Stimulated activated CD4-positive, alpha-beta T cell treated with anti-CD3 and anti-CD28 coated beads, TNF-alpha, amount 100 ng/mL, for 1 hour (primary cell): ENCODE measurements at places on chromosomes 7 and 10.

DNA sequence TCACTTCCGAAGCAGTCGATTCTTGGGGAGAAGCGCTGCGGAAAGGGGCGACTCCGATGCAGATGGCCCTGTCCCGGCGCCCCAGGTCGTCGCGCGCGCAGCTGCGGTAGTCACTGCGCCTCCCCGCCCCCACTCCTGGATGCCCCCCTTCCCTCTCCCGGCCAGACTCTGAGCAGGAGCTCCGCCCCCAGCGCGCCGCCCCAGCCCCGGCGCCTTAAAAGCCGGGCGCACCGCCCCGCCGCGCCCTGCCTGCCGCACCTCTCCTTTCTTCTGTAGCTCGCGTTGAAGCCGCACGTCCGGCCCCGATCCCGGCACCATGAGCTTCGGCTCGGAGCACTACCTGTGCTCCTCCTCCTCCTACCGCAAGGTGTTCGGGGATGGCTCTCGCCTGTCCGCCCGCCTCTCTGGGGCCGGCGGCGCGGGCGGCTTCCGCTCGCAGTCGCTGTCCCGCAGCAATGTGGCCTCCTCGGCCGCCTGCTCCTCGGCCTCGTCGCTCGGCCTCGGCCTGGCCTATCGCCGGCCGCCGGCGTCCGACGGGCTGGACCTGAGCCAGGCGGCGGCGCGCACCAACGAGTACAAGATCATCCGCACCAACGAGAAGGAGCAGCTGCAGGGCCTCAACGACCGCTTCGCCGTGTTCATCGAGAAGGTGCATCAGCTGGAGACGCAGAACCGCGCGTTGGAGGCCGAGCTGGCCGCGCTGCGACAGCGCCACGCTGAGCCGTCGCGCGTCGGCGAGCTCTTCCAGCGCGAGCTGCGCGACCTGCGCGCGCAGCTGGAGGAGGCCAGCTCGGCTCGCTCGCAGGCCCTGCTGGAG, at the start of gene INA:
Gene INA, plus strand, starts transcription at position 243 of the 817 bp plus-strand sequence. Its CDS starts 74 bp downstream, at position 317.
- no peak for DNase-seq

GRCh38 chr10:93199191-93199751, 125.6 kb downstream of the CYP26A1 start:
- DNase-seq = no peak

- DNase-seq = no peak
Observed at GRCh38 chr10:79116368-79116767, 47.6 kb downstream of the ZMIZ1 start.

- DNase-seq = no peak
Observed at GRCh38 chr7:137316648-137317353, 26.7 kb downstream of the PTN start.

- no peak for DNase-seq
Observed at GRCh38 chr7:16637379-16637778, 8.2 kb downstream of the ANKMY2 start.

GRCh38 chr7:54738737-54739136, 20.3 kb downstream of the SEC61G start:
- no peak for DNase-seq

DNA sequence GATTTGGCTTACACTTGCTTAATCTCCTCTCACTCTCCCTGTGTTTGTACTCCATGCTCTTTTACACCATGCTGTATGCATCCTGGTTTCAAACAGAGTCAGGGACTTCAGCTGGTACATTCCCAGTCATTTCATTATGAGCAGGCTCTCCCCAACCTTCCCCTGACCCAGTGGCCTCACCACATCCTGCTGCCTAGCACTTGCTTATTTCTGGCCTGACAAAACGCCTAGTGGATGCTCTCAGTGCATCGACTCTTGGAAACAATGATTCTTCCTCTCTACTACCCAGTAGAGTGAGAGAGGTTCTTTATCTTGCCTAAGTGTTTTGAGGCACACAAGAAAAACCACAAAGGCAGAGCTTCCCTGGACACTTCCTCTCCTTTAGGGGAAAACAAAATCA, 63.4 kb downstream of the CAV1 start:
- DNase-seq = no peak

- no peak for DNase-seq
Observed at GRCh38 chr7:28406192-28406591, 6.1 kb upstream of the CREB5 start.
